ENCODE measurements at places on chromosomes 3 and 15.

- no peak for DNase-seq
Measured at GRCh38 chr3:13857702-13858380, 22.0 kb downstream of the WNT7A start.

GRCh38 chr3:187743195-187744141 lies 1.8 kb downstream of the BCL6 start:
- DNase-seq = peak; percentile 82

GRCh38 chr3:167750272-167750971 lies 14.9 kb downstream of the SERPINI1 start:
- no peak for DNase-seq

- DNase-seq = no peak
Measured at GRCh38 chr15:78550815-78551214, 10.6 kb downstream of the PSMA4 start.

GRCh38 chr15:90219421-90220141 lies 14.2 kb downstream of the CIB1 start:
- no peak for DNase-seq

- peak; percentile 90 for DNase-seq
Measured at GRCh38 chr3:12957339-12957738, 115.9 kb downstream of the IQSEC1 start.

- DNase-seq = no peak
Measured at GRCh38 chr15:34652726-34653033, 69.2 kb upstream of the GOLGA8B start.

DNA sequence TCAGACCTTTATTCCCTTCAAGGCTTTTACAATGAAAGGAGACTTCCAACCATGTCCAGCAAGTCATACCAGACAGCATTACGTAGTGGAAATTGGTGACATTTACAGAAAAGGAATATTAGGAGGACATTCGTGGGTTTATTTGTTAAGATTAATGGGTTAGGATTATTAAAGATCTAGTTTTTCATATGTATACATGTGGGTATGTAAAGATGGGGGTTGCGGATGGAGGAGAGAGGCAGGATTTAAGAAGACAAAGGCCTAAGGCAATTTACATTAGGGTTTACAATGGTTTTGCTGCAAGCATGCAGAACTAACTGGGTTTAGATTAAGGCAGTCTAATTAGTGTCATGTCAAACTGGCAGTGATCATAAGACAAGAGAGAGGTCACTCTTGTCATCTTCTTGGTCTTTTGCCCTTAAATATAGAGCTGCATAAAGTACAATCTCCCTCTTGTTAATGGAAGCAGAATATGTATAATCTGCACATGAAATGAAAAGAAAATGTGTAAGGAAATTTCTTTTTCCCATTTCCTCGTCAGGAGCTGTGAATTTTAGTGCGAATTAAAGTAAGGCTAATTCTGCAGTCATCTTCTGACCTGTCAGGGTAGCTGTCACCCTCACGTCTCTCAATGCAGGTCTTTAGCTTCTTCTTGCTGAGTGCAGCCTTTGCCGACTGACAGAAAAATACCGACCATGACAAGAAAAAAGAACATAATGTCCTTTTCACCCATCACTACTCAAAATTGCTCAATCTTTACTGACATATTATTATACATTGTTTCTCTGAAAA lies 258.9 kb upstream of the MEIS2 start:
- DNase-seq = no peak

GRCh38 chr3:126630020-126630419 lies 24.9 kb downstream of the TXNRD3 start:
- DNase-seq = no peak

DNA sequence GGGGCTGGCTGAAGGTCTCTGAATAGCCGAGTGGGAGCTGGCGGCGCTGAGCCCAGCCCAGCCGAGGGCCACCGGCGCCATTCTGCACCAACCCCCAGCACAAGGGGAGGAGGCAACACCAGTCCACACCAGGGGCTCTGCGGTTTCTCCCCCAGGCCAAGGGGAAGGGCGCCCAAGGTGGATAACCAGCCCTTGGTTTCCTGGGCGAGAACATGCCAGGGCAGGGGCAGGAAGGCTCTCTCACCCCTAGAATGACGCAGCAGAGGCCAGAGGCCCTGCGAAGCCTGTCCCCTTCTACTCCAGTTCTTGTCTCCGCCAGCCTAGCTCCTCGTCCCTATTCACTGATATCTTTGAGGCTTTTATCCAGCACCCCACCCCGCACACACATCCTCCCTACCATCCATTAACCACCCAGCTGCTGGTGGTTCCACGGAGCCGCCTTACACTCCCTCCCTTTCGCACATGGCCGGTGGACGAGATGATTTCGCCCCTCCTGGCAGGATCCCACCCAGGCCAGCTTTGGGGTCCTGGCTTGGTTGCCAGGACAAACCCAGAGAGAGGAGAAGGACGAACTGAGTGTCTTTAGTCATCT lies 1.3 kb downstream of the RBPMS2 start:
- no peak for DNase-seq

GRCh38 chr3:142588703-142589102 lies 7.5 kb upstream of the PLS1 start:
- no peak for DNase-seq

DNA sequence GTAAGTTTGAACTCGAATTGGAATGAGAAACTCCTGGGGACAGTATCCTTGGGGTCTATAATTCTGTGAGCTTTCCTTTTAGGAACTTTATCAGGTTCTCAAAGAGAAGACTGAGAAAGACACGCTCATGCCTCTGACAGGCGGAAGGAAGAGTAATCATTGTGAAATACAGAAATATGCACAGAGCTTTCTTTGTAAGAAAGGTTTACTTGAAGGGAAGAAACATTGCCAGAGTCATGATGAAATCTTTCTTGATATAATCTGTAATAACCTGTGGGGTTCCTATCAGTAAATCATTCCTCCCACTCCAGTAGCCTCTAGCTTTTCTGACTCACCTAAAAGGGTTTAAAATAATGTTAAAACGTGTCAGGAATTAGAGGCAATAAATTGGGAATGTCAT lies 83.6 kb upstream of the CCDC39 start:
- no peak for DNase-seq

DNA sequence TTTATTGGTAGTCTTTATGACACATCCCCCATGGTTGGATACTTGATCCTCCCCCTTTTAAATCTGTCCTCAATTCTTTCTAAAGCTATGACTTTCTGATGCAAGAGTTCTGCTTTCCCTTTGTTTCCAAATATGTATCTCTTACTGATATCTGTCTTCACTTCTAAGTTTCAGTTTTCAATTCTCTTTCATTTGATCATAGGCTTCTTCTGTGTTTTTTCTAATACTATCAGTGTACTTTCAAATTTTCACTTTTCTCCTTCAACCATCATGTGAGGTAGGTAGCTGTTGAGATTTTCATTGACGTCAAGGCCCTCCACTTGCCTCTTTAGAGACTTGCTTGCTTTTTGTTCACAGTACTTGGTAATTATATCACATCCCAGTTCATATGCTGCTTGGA lies 436.5 kb downstream of the CNTN4 start:
- DNase-seq = no peak

DNA sequence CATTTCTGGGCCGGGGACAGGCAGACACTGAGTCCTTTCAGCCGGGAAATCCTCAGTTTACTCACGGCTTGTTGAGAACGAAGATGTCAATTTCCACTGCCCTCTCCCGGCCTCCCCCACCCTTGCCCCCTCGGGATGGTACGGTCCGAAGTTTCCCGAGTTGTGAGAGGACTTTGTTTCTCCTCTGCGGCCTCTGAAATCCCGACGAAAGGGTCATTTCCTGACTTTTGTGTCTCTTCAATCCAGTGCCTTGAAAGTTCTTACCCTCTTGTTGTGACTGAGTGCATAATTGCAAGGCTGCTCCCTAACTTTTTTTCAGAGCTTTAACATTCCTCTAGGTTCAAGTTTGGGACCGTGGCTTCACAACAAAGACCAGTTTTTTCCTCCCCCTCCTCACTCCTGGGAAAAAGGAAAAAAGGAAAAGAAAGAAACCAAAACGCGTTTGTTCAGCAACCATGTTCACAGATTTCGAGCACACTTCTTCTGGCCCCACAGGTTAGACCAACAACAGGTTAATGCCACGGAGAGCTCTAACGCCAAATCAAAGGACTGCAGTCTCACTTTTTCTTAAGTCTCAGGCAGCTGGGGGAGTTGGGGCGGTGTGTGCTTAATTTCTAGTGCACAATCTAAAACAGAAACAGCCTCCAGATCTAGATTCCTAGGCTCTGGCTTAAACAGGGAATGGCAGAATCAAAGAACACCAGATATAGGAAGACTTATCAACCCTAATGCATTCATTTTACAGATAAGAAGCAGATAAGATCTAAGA lies 138.9 kb downstream of the TMCO5A start:
- DNase-seq = no peak

DNA sequence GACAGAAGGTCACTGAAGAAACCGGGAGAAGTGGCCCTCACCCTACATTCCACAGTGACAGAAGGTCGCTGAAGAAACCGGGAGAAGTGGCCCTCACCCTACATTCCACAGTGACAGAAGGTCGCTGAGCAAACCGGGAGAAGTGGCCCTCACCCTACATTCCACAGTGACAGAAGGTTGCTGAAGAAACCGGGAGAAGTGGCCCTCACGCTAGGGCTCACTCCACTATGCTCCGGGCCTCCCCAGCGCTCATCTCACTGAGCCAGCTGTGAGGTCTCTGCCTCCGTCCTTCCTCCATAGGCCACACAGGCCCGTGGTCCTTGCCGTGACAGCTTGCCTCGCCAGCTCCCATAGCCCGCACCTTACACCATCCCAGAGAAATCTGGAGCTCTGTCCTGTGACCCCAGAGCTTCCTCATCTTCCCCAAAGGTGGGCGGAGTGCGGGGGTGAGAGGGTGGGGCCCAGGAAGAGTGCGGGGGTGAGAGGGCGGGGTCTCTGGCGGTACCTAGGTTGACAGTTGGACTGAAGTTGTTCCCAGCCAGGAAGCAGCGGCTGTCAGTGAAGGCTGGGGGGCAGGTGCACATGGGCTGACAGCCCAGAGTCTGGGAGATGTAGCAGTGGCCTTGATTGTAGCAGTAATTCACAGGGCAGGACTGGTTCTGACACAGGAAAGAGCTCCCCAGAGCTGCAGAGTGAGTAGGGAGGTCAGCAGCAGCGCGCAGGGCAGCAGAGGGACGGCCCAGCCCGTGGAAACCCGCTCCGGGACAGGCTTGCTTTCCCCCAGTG lies 32.0 kb downstream of the MUC20 start:
- no peak for DNase-seq

DNA sequence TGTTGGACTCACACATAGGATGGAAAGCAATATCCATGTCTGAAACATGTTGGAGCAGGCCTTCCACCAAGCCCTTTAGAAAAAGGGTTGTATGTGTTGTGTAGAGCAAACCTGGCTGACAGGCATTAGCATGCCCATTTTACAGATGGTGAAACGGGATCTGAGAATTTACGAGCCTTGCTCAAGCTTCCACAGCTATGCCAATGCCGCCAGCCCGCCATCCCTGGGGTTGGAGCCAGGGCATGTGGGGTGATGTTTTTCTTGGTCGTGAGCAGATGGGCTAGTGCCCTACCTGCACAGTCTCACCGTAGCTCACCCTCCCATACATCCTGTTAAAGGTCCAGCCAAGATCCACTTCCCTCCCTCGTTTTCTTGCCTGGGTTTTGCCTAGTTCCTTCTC lies 97.5 kb upstream of the TLE3 start:
- DNase-seq = no peak

GRCh38 chr15:68387381-68388143 lies 44.4 kb downstream of the ITGA11 start:
- DNase-seq = peak; percentile 46

DNA sequence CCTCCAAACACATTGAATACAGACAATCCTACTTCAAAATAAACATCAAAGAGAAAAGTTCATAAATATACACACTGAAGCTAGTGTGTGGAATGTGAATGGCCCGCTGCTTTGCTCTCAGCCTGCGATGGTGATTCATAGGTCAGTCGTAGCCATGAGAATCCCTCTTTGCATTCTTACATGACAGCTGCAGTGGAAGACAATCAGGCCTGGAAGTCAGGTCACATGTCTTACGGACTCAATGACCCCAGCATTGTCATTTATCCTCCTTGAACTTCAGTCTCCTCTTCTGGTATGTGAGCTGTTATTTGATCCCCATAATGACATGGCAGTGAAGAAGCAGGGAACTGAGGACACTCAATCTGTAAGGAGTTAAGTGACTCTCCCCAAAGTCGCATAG lies 217.8 kb upstream of the EOMES start:
- DNase-seq = no peak

DNA sequence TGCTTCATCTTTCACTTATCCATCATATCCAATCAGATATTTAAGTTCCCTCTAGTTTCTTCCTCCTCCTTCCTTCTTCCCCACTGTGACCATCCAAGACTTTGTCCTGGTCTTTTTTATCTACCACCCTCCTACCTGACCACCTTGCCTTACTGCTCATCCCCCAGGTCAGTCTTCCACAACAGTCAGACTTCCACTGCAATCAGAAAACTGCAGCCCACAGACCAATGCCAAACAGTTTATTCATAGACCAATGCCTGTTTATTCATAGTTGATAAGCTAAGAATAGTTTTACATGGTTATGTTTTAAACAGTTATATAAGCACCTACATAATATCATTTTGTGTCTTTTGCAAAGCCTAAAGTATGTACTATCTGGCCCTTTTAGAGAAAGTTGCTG lies 65.5 kb downstream of the TRIM69 start:
- DNase-seq = no peak

Measured in tibial artery (tissue), 4 donors.